ENCODE measurements at places on chromosomes 6 and 20. TPM values are rescaled to one million over a fixed set of nuclear protein-coding genes. Genes with fewer than 3 reads are reported as not detected.

Gene PXDC1
- 0.28 TPM for total RNA-seq

Gene TCP1
- 230 TPM for total RNA-seq

Gene POU5F1
- not detected for total RNA-seq

Gene PTPN1
- total RNA-seq, result 58.3 TPM

Gene SNX9
- total RNA-seq, result 9.7 TPM

Gene EPM2A
- total RNA-seq, result 6.7 TPM

Gene LGSN
- not detected for total RNA-seq

Gene DAAM2
- total RNA-seq, result not detected

Gene ZNF311
- total RNA-seq, result 0.23 TPM

Gene OPRL1
- 2.2 TPM for total RNA-seq

Gene KCNK15
- total RNA-seq, result not detected

Gene BANF2
- not detected for total RNA-seq

Gene SLCO4A1
- total RNA-seq, result 1.1 TPM

Gene C20orf144
- 0.25 TPM for total RNA-seq

Gene NKX2-2
- total RNA-seq, result not detected

Gene SNAP91
- not detected for total RNA-seq

Gene PHACTR1
- 19.0 TPM for total RNA-seq

Gene CASS4
- total RNA-seq, result 13.4 TPM

Gene RIMS1
- not detected for total RNA-seq

Gene POM121L2
- not detected for total RNA-seq

Gene HLA-DMB
- 23.0 TPM for total RNA-seq

Gene FNDC1
- total RNA-seq, result not detected

Gene PRICKLE4
- not detected for total RNA-seq

Gene LAMA4
- not detected for total RNA-seq

Gene FAM217A
- not detected for total RNA-seq

Gene AVP
- total RNA-seq, result not detected

Gene SLC17A9
- total RNA-seq, result 24.0 TPM

Gene SLC17A2
- total RNA-seq, result not detected

Gene PDE10A
- not detected for total RNA-seq

Gene HRH3
- not detected for total RNA-seq

Gene FABP7
- not detected for total RNA-seq

Gene TUBB1
- total RNA-seq, result 46.9 TPM

Gene NPEPL1
- total RNA-seq, result 66.0 TPM

Gene GNL1
- total RNA-seq, result 208 TPM

Gene PPP1R3G
- not detected for total RNA-seq

Gene MACROD2
- total RNA-seq, result not detected

Gene GABRR1
- 0.07 TPM for total RNA-seq

Gene PNLDC1
- total RNA-seq, result not detected

Gene GDAP1L1
- not detected for total RNA-seq

Gene TMC2
- total RNA-seq, result not detected

Gene NKAPL
- total RNA-seq, result not detected

Gene ZNF341
- total RNA-seq, result 3.6 TPM

Gene ENPP1
- total RNA-seq, result 0.45 TPM

Gene ZHX3
- 10.3 TPM for total RNA-seq

Gene SPDEF
- total RNA-seq, result 0.25 TPM

Gene BPIFB4
- total RNA-seq, result not detected
